ENCODE measurements at places on chromosomes 16 and 17. TPM values are rescaled to one million over a fixed set of nuclear protein-coding genes. Genes with fewer than 3 reads are reported as not detected.

DNA sequence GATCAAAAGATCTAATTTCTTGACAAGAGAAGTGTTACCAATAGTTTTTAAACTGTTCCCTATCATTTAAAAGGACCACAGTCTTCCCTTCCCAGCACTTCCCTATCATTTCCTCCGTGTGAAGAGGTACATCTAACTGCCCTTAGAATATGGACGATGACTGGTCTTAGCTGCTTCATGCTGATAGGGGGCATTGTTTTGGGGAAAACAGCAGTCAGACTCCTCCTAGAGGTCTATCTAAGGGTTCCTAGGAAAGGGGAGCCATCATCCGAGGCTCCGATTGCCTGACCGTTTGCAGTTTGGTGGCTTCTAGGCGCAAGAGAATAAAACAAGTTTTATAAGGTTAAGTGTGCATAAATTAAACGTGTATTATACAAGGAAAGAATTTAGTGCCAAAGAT is 7.1 kb downstream of the FZD2 start:
- no peak for DNase-seq

DNA sequence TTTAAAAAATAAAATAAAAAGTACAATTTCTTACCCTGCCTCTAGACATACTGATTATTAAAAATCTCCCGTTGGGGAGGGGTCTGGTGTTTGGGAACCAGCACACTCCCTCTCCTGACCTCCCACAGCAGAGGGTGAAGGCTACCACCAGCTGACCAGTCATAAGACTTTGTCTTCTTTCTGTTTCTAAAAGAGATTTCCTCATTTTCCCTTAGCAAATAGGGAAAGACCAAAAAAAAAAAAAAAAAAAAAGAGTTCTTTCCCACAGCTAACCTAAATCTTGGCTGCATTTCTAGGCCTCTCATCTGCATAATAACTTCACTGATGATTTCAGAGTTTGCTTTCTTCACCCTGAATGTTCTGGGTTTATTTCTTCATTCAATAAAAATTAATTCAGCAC is 30.3 kb downstream of the CDK5RAP3 start:
- DNase-seq: no peak

The ANKFN1 gene
- total RNA-seq: not detected

The MYOCD gene
- under 0.01 TPM for total RNA-seq

DNA sequence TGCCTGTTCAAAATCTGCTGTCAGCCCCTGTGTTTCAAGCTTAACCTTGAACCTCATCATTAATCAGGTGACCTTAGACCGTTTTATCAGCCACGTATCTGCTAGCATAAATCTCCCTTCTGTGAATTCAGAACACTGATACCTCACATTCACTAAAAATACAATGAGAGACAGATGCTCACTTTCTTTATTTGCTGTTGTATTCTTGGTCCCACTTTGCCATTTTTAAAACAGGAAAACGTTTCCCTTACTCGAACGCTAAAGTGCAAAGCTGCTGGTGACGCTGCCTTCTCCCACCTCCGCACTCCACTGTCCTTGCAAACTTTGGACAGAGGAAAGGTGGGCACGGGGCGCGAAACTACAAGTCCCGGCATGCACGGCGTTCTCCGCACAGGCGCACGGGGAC is 220 bp upstream of the ARHGAP44 start:
- no peak for DNase-seq

The RAB26 gene
- 0.84 TPM for total RNA-seq

- DNase-seq: no peak
Observed at GRCh38 chr17:57400648-57401047, 144.3 kb downstream of the MSI2 start.

Measured in dermis blood vessel endothelial cell (primary cell).